Left hindlimb (tissue), 1 donor: ENCODE measurements at places on chromosomes 11 and 22.

- DNase-seq = peak; percentile 43
Measured at GRCh38 chr11:22703040-22703439, 36.6 kb downstream of the GAS2 start.

- no peak for DNase-seq
Measured at GRCh38 chr22:36330127-36330526, 57.6 kb downstream of the MYH9 start.

DNA sequence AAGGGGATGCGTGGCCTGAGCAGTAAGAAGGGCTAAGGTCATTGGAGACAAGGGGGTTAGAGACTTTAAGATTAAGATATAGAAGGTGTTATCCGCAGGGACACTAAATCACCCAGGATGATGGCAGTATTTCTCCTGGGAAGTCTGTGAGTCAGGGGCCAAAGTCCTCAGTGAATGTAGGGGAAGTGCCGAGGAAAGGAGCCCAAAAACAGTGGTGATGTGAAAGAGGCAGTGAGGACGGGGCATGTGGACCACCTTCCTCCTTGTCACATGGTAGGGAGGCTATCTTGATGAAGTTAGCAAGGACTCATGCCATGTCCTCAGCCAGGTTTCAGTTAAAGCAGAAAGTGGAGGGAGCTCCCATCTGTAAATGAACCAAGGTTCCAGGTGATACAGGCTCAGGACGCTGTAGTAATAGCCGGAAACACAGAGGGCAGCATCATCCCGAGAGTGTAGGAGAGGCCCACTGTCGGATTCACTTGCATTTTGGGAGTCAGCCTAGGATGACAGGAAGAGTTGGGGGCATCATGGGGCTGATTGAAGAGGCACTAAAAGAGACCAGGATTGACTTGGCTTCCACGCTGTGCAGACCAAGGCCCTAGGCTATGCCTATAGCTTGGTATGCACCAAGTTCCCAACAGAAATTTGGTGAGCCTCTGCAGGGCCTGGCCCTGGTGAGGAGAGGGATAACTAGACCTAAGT is 33.5 kb downstream of the WEE1 start:
- no peak for DNase-seq

DNA sequence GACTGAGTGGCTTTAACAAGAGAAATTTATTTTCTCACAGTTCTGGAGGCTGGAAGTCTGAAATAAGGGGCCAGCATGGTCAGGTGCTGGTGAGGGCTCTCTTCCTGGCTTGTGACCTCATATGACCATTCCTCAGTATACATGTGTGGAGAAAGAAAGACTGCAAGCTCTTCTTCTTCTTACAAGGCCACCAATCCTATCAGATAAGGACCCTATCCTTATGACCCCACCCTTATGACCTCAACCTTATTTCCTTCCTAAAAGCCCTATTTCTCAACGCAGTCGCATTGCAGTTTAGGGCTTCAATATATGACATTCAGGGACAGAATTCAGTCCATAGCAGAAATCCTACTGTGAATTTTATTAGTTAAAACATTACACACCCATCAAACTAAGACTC is 124.4 kb upstream of the RAG2 start:
- DNase-seq = no peak

GRCh38 chr11:40754297-40754696 is 705.2 kb downstream of the LRRC4C start:
- no peak for DNase-seq

DNA sequence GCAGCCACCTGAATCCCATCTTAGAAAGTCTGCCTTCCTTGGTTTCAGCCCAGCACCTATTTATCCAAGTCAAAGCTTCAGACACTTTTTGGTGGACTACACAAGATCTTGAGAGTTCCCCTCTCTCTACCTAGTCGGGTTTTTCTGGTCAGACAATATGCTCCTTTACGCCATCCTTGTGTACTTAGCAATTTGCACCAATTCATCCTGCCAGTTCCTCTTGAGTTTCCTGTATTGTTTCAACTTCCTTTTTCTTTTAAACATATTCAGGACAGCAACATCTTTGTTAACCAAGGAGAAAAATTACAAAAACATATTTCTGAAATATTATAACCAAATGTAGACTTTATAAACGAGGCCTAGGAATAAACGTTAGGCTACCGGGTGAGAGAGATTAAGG is 368.2 kb upstream of the CADM1 start:
- DNase-seq = no peak

DNA sequence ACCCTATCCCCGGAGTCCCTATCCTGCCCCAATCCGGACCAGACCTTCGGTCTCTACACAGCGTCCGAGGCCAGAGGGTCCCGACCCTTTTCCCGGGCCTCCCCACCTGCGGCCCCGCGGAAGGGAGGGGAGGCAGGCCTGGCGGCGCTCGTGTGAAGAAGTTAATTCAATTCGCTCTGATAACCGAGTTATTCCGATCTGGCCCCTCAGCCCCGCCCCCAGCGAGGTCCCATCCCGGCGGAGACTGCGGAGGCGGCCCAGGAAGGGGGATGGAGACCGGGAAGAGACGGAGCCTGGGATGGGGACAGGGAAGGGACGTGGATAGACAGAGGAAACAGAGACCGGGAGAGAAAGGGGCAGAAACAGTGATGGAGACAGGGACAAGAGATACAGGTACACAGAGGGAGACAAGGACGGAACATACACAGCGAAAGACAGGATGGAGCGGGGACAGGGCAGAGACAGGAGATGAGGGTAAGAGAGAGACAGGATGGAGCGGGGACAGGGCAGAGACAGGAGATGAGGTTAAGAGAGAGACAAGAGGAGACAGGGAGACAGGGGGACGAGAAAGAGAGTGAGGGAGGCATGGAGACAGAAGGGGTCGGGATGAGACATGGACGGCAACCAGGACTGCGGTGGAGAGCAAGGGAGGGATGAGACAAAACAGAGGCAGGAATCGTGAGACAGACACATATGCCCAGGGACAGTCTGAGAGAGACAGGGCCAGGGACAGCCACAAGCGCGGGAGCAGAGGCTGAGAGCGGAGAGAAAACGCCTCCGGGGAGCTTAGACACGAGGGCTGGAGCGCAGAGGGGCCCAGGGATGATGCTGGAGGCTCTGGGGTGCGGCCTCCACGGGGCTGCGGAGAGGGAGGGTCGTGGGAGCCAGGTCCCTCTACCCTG is 636 bp upstream of the PHOX2A start:
- no peak for DNase-seq

DNA sequence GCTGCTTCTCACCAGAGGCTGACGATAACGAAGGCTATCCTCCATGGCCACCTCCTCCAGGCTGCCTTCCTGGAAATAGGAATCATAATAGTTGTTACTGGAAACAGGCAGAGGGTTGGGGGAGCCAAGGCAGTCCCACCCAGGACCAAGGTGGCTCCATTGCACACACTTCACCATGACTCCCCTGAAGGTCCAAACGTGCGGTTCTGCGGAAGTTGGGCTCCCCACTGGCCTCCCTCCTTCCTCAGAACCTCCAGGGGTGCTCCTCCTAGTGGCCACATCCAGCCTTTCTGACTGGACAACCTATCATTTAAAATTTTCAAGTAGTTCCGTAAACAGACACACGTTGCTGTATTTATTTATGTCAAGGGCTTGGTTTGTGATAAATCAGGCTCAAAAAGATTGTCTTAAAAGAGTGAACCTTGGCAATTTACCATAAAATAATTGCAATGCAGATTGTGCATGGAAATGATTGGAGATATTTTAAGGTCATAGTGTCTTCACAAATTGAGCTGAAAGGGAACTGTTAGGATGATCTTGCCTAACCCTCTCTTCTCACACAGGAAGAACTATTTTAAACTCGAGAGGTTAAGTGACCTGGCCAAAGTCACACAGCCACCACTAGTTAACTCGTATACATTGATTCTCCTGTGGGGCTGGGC is 1.4 kb upstream of the TCN2 start:
- DNase-seq = no peak

- peak; percentile 86 for DNase-seq
Measured at GRCh38 chr22:45552580-45553350, 50.1 kb downstream of the FBLN1 start.

- no peak for DNase-seq
Measured at GRCh38 chr22:49214976-49215375, 612.7 kb downstream of the BRD1 start.

GRCh38 chr11:119844808-119845207 is 115.8 kb upstream of the NECTIN1 start:
- DNase-seq = no peak

DNA sequence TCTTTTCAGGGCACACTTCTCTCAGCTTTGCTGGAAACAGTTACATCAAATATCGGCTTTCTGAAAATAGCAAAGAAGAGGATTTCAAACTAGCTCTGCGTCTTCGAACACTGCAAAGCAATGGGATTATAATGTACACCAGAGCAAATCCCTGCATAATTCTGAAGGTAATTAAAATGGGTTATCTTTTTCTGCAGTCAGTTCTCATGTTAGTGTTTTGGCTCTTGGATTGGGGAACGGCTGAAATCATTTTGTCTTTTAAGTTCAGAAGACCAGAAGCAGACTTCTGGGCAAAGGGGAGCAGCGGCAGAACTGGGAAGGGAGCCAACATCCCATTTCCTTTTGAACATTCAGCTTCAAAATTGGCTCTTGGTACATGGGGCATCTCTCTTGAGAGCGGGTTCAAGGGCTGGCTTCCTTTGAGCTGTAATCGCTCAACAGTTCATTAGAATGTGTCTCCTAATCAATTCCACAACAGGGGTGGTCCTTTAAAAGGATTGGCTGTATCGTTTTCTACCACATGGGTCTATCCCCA is 110.2 kb upstream of the MTNR1B start:
- DNase-seq = peak; percentile 40

- DNase-seq = no peak
Measured at GRCh38 chr11:100827934-100828661, 141.0 kb downstream of the ARHGAP42 start.

GRCh38 chr11:34302046-34302921 is 55.5 kb downstream of the ABTB2 start:
- peak; percentile 52 for DNase-seq

DNA sequence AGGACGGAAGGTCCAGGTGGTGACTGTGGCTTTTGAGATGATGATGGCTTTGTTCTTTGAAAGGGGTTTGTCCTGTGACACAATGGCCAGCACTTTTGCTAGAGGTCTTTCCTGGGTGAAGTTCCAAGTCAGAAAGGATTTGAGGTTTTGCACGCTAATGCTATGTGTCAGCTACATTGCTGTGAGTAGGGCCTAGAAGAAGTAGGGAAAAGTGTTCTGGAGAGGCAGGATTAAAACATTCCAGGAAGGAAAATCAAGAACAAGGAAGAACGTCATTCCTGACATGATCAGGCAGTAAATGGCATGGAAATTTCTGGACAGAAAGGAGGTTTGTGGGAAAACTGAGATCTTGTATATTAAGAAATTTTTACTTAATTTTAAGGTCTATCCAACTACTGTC is 290.7 kb downstream of the NTM start:
- DNase-seq = no peak

GRCh38 chr11:31798554-31799434 is 12.3 kb downstream of the PAX6 start:
- peak; percentile 45 for DNase-seq
